ENCODE measurements at places on chromosomes 4 and X.

GRCh38 chrX:42485601-42486000 lies 292.4 kb downstream of the PPP1R2C start:
- no peak for DNase-seq

DNA sequence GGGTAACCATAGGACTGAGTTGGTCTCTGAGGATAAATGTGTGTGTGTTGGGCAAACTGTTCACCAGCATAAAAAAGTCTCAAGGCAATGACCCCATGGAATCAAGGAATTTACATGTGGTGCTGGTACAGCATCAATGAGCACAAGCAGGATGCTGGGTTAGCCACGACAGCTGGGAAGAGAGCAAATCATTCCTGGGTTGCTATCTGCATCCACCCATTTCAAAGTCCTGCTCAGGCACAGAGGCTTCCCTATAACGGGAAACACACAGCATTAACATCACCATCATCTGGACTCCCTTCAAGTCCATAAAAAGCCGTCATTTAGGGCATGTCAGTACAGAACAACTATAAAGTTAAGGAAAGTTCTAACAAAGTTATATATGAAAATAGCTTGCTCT lies 41.6 kb downstream of the CCDC149 start:
- DNase-seq: no peak

DNA sequence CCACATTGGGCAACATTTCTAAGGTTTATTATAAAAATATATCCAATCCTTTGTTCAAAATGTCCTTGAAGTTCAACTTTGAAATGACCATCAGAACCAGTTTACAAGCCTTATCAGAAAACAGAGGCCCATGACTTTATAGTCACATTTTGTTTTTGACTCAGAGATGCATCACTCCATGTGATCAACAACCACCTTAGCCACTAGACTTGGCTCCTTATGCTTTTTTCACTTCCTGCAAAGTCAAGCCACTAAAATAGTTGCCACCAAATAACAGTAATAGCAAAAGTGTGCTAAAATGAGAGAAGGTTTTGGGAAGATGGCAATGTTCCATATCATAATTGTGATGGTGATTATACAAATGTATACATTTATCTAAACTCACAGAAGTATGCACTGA lies 181.7 kb downstream of the MAML3 start:
- DNase-seq: no peak

DNA sequence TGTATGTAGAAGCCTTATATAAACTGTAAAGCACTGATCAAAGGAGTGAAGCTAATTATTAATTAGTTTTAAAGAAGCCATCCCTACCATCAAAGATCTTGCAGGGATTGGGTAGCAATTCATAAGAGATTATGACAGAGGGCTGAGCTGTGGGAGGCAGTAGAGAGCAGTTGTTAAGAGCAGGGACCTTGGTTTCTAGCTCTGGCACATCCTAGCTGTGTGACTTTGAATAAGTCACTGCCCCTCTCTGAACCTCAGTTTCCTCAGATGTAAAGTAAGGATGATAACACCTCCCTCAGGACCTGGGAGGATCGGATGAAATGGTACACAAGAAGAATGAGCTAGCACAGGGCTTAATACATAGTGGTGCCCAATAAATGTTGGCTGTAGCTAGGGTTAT lies 45.4 kb downstream of the APLN start:
- no peak for DNase-seq

GRCh38 chrX:118904218-118904617 lies 70.2 kb upstream of the LONRF3 start:
- DNase-seq: no peak

DNA sequence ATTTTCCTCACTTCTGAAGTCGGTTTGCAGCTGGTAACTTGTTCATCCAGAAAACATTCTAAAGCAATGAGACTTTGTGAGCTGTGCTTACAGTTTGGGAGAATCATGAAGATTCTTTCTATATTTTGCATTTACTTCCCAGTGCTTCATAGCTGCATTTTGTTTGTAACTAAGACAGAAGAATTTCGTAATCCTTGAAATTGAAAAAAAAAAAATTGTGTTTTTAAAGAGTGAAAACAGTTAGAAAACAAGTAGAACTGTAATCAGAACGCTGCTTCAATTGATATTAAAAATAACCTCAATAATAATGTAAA lies 392.4 kb downstream of the UNC5C start:
- no peak for DNase-seq

GRCh38 chr4:186882293-186882692 lies 158.6 kb upstream of the FAT1 start:
- no peak for DNase-seq

- peak; percentile 11 for DNase-seq
Measured at GRCh38 chrX:53831662-53832635, 145.4 kb upstream of the HUWE1 start.

DNA sequence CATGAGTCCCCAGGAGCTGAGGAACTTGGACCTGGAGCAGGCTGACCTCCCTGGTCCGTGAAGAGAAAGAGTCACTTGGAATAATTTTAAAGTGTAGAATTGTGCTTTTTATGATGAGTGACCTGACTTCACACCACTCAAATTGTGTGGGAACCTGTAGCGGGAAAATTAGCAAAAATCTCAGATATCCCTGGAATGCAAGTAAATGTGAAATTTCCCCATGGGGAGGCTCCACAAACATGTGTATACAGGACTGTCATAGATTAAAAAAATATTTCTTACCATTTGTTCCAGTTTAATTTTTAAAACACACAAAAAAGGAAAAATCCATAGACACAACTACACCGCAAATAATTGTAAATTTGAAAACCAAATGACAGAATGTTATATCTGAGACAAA lies 1079.6 kb upstream of the PABPC4L start:
- DNase-seq: no peak

- no peak for DNase-seq
Measured at GRCh38 chrX:10471418-10471817, 149.0 kb downstream of the MID1 start.

- DNase-seq: no peak
Measured at GRCh38 chr4:174387721-174388120, 104.0 kb downstream of the CEP44 start.

- no peak for DNase-seq
Measured at GRCh38 chrX:148938348-148938747, 437.9 kb downstream of the AFF2 start.

- no peak for DNase-seq
Measured at GRCh38 chr4:72084587-72085011, 52.8 kb downstream of the NPFFR2 start.

DNA sequence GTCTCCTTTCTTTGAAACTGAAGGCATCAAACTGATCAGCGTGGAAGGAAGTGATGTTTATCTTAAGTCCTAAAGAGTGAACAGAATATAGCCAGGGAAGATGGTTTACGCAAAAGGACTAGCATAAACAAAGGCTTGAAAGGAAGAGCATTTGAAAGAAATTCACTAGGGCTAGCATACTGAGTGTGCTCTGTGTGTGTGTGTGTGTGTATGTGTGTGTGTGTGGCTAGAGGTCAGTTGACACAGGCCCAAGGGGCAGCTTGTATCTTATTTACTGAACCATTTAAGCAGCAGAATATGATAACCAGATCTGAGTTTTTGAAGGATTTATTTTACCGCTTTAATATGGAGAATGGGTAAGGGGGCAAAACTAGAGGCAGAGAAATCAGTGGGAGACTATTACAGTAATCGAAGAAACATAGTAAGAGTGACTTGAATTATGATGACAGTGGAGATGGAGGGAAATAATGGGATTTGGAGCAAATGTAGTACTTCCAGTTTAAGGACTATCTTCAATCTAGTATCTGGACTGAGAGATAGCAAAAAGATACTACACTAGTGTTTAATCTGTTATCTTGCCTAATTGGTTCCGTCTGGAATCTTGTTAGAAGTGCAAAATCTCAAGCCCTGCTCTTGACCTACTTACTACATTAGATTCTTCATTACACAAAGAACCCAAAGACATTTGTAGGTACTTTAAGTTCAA lies 36.9 kb downstream of the CEP44 start:
- no peak for DNase-seq

DNA sequence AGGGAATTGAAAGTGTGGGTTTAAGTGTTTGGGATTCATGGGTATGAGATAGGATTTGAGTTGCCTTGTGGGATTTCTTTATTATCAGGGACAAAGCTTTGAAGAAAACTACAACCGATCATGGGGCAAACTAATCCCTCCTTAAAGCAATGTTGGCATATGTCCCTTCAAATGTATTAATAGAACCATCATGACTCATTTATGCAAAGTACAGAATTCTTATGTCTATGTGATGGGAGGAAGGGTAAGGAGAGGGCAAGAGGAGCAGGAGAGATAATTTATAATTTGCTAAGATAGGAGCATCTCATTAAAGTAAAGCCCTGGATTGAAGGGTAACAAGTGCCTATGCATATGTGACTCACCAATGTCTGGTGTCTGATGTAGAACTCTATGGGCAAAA lies 94.2 kb downstream of the PHEX start:
- DNase-seq: no peak

GRCh38 chrX:55033429-55033828 lies 2.7 kb upstream of the ALAS2 start:
- DNase-seq: no peak

DNA sequence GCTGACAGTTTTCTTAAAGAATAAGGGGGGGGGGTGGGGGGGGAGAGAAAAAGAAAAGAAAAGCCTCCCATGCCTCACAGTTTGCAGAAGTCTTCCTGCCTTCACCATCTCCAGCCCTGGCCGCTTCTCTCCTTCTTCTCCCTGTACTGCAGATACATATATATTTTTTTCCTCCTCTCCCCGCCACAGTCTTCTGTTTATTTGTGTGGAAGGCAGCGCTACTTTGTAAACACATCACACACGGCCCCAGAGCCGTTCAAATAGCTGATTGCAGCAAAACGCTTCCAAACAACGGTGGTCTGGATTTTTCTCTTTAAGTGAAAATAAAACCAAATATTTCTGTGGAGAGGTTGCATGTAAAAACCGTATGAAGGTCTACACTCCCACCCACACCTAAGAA lies 732 bp downstream of the NLGN4X start:
- no peak for DNase-seq

- DNase-seq: no peak
Measured at GRCh38 chr4:1381944-1382541, 24.2 kb downstream of the NKX1-1 start.

GRCh38 chr4:22191565-22191964 lies 243.0 kb upstream of the KCNIP4 start:
- no peak for DNase-seq

DNA sequence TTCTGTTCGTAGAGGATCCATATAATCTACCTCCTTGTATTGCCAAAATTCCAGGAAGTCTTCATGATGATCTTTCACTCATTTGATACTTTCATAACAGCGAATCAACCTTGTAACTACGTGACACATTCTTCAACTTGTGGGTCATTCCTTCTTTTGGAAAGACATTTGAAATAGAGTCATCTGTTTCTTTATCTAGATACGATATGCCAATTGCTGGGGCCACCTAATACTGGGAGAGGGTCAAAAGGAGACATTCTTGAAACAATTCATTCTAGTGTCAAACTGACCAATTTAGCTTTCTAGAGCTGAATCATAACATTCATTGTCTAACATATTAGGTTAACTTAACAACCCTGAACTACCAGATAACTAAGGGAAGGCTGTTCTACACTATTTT lies 62.9 kb upstream of the SMAD1 start:
- no peak for DNase-seq

GRCh38 chr4:17468619-17469221 lies 43.2 kb downstream of the QDPR start:
- no peak for DNase-seq

GRCh38 chr4:44493924-44494323 lies 45.3 kb upstream of the KCTD8 start:
- no peak for DNase-seq

DNA sequence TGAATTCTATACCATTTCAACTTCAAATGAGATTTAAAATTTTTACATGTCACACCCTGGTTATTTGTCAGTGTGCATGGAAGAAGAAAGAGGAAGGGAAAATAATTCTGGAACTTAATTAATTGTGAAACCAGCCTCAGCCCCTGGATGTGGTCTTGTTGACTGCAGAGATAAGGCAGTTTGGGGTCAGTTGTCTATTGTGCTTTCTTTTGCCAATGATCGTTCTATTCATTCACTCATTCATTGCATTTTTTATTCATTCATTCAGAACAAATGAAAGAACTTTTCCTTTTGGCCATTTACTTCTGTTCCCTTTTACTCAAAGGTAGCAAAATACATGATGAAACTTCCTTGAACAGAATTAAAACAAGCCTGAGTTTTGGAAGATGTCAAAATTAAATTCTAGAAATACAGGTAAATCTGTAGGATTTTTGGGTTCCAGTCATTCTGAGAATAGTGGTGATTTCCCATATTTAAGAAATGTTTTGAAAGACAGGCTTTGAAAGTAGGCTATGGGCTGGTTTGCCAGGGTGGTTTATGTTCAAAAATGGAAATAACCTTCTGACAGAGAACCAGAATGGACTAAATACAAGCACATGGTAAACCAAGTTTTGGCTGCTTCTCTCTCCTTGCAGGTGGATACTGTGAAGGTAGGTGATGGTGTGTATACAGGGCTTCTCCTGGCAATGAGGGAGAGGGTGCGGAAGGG lies 35.7 kb downstream of the PARM1 start:
- no peak for DNase-seq

DNA sequence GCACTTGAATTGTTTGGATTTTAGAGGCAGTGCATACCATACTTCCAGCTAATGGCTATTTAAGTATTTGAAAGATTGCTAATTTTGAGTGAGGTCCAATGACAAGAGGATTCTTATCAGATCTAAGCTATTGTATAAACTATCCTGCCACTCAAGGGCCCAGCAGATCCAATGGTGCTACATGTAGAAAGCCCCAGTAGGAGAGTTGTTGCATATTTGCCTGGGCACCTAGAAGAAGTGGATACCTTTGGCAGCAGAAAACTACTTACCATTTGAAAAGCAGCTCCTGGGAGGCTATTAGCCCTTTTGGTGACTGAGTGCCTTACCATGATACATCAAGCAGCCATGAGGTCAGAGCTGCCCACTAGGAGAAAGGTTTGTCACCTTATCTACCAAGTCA lies 447.3 kb downstream of the C4orf33 start:
- DNase-seq: no peak

DNA sequence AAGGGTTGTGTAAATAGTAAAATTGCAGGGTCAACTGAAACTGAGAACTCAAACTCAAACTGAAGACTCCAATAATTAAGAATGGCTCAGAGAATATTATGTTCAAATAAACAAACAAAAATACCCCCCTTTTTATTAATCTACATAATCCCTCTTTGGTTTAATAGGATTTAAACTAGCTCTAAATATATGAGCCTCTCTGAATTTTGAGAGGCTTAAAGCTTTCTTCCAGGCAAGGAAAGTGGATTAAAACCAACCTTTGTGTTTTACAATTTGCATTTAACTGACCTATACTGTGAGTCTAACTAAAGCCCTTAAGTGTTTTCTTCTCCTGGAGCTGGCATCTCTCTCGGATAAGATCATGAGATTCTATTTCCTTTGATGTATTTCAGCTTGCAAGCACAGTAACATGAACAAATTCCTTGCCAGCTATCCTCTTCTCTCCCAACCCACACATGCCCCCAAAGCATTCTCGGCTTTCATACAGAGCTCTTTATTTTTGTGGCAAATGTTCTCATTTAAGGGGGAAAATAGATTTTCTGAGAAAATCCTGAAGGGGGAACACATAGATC lies 1310.8 kb upstream of the AGA start:
- no peak for DNase-seq

All from T-helper 9 cell (primary cell).